Fibroblast of skin of abdomen (primary cell): ENCODE measurements at places on chromosomes 3 and 15.
A peak's percentile ranks its signal among the peaks of the same experiment; 100 is the strongest.

DNA sequence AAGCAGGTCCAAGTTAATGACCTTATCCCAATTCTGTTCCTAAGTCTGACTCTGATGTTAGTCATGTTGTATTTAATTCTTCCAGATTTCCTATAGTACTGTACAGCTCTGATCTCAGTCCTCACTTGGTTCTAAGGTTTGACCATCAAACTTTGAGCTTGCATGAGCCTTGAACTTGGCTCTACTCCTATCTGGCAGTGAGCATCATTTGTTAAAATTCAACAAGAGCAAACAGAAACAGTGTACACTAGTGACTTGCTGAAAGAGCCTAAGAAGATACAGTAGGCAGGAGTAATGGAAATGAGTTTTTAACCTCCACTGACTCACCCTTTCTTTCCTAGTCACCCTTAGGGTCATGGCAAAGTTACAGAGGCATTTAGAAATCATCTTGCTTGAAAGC is 451.1 kb upstream of the TPRG1 start:
- no peak for DNase-seq

DNA sequence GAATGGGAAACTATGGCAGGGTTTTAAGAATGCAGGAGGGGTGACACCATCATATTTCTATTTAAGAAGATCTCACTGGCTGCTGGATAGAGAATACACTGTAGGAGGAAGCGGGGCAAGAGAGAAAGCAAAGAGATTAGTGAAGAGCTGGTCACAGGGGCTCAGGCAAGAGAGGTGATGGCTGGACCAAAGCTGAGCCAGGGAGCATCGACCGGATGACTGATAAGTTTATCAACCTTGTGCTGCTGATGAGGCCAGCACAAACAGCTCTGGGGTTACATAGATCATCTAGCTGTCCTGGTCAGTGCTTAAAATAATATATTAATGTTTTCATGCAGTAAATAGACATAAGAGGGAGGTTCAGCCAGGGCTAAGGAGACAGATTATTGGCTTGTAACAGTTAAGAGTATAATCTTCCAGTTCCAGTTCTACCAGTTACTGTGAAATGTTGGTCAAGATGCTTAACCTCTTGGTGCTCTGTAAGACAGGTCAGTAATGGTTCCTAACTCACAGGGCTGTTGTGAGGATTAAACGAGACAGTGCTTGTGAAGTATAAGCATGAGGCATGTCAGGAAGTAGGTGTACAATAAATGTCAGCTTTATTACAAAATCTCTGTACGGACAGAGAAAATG is 201.0 kb upstream of the FEZF2 start:
- DNase-seq, result no peak

DNA sequence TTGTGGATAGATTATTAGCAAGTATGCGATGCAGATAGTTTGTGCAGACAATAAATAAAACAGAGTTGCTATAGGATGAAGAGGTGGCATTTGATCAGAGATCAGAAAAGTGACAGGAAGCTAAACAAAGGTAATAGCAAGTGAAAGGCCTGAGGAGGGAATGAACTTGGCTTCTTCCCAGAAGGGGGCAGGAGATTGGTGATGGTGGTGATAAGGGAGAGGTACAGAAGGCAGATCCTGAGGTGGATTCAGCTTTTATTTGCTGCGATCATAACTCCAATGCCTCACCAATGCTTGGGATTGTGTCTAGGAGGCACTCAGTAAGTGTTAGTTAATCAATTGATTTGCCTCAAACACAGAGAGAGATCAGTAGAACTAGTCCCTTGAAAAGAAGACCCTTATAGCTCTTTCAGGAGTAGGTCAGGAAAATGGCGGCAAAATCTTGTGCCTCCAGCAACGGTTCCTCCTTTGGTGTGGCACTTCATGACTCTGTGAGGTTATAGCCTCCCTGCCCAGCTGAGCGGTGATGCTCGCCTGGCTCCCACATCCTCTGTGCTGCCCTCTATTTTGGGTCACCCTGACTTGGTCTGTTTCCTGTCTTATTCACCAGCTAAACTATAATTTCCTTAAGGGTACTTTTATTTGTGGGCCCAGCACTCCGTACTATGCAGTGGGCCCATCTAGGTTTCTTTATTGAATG is 37.5 kb downstream of the TGFBR2 start:
- DNase-seq, result no peak

DNA sequence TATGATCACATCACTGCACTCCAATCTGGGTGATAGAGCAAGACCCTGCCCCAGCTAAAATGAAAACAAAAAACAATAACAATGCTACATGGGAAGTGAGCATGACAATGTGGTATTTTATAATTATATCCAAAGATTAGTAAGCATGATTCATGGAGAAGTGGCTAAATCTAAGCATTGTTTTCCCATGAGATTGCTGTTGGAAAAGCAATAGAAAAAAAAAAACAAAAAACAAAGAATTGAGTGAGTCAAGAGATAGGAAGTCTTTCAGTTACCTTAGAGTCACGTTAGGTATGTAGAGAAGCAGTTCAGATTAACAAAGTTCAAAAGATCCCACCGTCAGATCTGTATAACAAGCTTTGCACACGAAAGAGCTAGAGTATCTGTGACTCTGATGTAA is 210.3 kb upstream of the CNTN6 start:
- peak; percentile 10 for DNase-seq

DNA sequence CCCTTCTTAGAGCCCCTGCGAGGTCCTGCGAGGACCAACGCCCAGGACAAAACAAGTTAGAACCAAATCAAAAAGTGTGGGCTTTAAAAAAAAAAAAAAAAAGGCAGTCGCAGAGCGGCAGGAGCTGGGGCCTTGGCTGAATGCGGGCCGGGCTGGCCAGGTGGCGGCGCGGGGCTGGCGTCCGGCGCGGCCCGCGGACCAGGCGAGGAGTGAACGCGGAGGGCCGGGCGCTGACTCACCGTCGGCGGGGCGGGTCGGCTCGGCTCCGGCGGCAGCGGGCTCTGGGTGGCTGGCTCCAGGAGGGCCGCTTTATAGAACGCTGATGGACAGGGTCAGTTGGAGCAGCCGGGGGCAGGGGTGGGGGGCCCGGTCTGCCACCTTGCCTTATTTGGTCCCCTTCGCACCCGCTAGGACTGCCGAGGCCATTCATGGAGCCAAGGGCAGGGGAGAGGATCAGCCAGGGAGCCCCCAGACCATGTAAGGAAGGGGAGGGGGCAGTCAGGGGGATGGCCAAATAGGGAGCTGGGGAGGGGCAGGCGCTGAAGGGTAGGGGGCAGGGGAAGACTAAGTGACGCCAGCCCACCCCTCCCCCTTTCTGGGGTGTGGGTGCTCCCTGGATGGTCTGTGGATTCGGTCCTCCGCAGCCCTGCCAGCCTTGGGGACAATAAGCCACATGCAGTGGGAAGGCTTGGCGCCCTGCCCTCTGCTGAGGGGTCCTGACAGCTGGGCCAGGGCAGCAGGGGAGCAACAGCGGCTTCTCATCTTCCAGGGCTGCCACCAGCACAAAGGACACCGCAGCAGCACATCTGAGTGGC is at the start of gene ACTC1:
Gene ACTC1 (minus strand): TSS at position 283 of the 815 bp plus-strand sequence. CDS start 741 bp downstream, outside the sequence.
- peak; percentile 58 for DNase-seq

DNA sequence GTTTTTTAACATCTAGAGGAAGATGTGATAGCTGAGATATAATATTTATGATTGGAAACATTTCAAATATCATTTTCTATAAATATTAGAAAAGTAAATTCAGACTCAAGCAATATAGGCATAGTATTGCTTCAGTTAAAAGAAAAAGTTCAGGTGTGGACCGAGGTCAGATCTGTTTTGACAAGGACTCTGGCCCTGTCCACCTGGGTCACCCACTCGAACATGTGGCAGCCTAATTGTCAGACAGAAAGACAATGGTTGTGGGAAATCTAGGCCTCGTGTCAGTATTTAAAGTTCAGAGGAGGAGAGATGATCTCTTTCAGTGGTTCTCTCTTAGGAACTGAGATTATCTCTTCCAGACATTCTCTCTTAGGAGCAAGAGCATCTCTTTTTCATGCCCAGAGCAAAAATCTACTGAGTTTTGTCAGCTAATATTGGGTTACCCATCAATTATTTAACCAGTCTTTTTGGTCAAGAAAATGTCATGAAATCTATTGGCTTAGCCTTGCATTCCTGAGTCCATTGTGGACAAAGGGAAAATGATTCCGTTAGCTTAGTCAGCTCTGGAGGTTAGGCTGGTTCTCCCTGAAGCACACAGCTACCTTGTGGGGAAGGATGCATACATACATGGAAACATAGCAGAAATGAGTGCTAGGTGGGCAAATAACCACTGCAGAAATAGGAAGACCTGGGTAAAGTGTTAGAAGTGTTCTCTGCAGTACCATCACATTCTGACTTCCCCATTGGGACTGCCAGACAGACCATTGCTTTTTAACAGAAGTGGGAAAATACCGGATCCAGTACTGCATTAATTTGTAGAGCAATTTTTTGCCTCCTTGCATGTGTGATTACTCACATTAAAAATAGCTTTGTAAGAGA is 343.3 kb downstream of the GRM7 start:
- no peak for DNase-seq

- no peak for DNase-seq
Measured at GRCh38 chr3:107416138-107416537, 38.9 kb downstream of the CCDC54 start.

DNA sequence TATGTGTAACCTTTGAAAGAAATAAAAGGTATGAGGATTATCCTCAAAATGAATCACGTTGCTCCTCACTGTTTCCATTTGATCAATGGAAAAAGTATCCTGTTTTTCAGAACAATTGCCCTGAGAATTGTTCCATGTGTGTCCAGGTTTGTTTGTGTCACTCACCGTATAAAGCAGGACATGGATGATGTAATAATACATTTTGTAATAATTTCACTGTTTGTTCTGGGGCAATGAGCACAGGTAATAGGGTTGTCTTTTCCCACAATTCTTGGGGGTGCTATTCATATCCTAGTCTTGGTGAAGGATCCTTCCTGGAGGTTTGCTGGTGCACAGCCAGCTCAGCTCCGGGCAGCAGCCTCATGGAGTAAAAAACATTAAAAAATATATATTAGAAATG is 510.8 kb upstream of the MCTP2 start:
- DNase-seq, result no peak

GRCh38 chr15:97979140-97979520 is 18.6 kb downstream of the ARRDC4 start:
- DNase-seq, result no peak

- no peak for DNase-seq
Measured at GRCh38 chr3:16088496-16088895, 86.0 kb upstream of the GALNT15 start.

DNA sequence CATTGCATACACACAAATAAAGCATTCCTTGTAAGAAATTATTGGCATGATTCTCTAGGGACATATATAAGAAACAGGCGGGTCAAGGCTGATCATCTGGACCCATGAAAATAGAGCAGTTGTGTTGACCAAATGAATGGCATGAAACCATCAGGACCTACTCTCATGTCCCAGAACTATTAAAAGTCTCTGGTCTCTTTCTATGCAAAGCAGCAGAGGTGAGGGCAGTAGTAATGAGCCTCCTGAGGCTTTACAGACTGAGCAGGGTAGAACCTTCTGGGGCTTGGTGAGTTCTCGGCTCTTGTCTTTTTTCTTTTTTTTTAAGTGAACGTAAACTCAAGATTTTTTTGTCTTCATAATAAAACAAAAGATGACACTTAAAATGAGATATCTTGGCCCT is 9.3 kb downstream of the GLDN start:
- no peak for DNase-seq

GRCh38 chr15:27238707-27239423 is 267.9 kb downstream of the GABRG3 start:
- no peak for DNase-seq

GRCh38 chr3:13785853-13786436 is 93.9 kb downstream of the WNT7A start:
- no peak for DNase-seq

DNA sequence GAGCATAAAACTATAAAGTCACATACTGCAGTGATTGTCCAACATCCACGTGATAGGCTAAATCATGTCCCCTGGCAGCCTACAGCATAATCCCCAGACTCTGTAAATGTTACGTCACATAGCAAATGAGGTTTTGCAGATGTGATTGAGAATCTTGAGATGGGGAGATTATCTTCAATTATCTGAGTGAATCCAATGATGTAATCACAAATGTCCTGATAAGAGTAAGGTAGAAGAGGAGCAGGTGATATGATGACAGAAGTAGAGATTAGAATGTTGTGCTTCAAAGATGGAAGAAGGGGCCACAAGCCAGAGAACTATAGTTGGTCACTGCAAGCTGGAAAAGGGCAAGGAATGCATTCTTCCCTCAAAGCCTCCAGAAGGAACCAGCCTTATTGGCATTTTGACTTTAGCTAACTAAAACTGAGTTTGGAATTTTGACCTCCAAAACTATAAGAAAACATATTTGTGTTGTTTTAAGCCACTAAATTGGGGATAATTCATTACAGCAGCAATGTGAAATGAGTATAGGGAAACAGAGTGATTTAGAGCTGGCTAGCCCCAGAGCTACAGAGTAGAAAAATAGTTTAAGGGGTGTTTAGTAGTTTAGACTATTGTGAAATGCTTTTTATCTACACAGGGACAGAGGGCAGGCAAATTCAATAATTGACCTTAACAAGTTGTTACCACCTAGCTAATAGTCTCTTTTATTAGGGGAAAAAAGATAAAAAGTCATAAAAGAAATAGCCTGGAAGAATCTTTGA is 15.2 kb downstream of the SLC2A2 start:
- DNase-seq, result no peak

- no peak for DNase-seq
Measured at GRCh38 chr3:165751637-165752036, 85.6 kb downstream of the BCHE start.

DNA sequence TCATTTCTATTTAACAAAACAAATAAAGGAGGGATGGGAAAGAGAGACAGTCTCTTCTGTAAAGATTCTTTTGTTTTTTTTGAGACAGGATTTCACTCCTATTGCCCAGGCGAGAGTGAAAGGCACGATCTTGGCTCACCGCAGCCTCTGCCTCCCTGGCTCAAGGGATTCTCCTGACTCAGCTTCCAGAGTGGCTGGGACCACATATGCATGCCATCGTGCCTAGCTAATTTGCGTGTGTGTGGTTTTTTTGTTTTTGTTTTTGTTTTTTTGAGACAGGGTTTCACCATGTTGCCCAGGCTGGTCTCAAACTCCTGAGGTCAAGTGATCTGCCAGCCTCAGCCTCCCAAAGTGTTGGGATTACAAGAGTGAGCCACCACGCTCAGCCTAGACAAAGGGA is 23.3 kb downstream of the STAG1 start:
- peak; percentile 83 for DNase-seq

- peak; percentile 12 for DNase-seq
Measured at GRCh38 chr15:58771621-58772250, 634 bp downstream of the MINDY2 start.

GRCh38 chr15:68407141-68407885 is 24.6 kb downstream of the ITGA11 start:
- DNase-seq, result peak; percentile 70

- DNase-seq, result peak; percentile 26
Measured at GRCh38 chr15:60721707-60722106, 242.8 kb upstream of the ICE2 start.
